ENCODE measurements at places on chromosomes 11 and 22.

- no peak for DNase-seq
These were observed 1.1 kb upstream of the MUC6 start for GRCh38 chr11:1037506-1038055.

DNA sequence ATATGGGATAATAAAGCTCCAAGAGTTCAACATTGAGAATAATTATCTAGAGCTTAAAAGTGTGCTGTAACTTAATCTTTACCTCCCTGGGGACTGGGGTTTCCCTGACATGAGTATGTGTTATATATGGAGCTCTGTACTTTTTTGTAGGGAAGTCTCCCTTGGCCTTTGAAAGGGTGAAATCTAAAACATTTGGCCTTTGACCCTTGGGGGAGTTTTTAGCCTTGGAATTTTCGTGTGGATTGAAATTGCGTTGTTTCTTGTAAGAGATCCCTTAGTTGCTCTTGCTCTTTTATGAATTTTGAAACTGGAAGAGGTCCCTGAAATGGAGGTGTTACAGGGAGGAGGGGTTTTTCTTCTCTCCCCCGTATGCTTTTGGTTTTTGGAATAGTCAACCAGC lies 450.0 kb downstream of the NELL1 start:
- DNase-seq, result no peak

GRCh38 chr11:119361056-119361787 lies 14.7 kb upstream of the MFRP start:
- no peak for DNase-seq

- no peak for DNase-seq
These were observed 4.0 kb downstream of the CCDC88B start for GRCh38 chr11:64343767-64344559.

GRCh38 chr11:47467357-47467756 lies 18.4 kb upstream of the RAPSN start:
- no peak for DNase-seq

- no peak for DNase-seq
These were observed 252.1 kb downstream of the SBF2 start for GRCh38 chr11:10041748-10042446.

- no peak for DNase-seq
These were observed 21.8 kb upstream of the UPK3A start for GRCh38 chr22:45262931-45263462.

GRCh38 chr11:102399189-102399588 lies 52.2 kb downstream of the BIRC2 start:
- no peak for DNase-seq

- DNase-seq, result no peak
These were observed 55.7 kb upstream of the SHANK2 start for GRCh38 chr11:71307811-71308645.

DNA sequence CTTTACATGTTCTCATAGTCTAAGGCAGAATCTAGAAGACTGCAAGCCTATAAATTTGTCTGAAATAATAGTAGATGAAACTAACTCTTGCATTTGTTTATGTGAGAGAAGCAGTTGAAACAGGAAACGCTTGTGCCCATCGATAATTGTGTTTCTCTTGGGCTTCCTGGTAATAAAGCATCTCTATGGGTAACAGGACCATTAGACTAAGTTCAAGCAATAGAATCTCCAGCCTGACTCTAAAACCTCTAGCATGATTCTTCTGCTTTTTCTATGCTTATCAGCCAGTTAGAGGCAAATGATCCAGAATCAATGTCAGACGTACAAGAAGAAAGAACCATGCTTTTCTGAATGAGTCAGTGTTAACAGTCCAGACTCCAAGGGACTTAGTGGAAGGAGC lies 1734.4 kb downstream of the LRRC4C start:
- DNase-seq, result no peak

DNA sequence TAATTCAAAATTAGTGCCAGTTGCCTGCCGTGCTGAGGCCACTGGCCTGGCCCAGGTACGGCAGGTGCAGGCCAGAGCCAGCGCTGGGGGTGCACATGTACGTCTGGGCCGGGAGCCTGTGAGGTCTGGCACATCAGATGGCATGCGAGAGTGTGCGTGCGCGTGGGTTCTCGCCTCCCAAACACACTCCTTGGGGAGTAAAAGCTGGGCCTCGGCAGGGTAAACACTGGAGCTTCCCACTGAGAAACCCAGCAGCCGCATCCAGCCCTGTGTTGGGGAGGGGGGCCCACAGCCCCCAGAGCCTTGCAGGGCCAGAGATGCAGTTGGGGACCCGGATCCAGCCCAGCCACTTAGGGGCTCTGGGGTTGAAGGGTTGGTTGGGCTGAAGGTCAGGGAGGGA lies 37.8 kb downstream of the FLRT1 start:
- DNase-seq, result no peak

DNA sequence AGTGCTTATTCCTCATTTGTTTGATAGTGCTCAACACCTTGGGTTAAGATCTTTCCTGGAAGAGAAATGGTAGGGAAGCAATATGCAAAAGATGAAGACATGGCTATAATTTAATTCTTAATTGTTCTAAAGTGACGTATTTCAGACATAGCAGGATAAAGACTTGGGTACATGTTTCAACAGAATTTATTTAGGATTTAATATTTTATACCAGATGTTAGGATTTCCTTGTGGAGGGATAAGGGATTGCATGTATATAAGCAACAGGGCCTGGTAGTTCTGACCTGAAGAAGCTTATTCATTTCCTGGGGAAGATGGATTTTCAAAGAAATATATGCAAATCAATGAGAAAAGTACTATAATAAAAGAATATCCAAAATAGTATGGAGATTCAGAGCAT lies 163.8 kb downstream of the FAT3 start:
- DNase-seq, result no peak

GRCh38 chr11:134836561-134836960 lies 424.5 kb upstream of the B3GAT1 start:
- DNase-seq, result no peak

GRCh38 chr11:70713988-70714665 lies 315.8 kb downstream of the CTTN start:
- DNase-seq, result no peak

DNA sequence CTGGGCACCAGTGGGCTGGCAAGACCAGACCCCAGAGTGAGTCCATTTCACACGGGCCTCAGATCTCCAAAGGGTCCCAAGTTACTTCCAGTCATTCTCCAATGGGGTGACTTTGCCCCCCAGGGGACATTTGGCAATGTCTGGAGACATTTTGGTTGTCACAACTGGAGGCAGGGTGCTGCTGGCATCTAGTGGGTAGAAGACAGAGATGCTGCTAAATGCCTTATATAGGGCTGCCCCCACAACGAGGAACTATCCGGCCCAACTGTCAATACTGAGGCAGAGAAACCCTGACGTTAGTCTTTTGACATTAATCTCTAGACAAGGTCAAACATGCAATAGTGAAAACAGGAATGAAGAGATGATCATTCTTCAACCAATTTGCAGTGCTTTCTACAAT lies 6.4 kb downstream of the RTN4RL2 start:
- no peak for DNase-seq

DNA sequence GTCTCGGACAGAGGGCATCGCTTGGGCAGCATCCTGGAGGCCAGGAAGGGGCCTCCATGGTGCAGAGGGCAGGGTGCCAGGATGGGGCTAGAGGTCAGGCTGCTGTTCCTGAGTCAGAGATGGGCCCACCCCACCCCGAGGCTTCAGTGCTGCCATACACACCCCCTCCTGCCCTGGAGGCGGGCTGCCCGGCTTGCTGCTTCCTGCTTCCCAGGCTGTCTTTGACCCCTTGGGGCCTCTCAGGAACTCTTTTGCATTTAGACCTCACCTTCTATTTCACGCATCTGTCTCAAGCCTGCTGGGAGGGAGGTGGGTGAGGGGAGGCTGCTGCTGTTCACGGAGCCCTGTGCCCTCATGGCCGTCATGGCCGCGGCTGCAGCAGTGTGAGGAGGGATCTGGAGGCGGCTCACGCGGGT lies 6.6 kb upstream of the GRAMD4 start:
- peak; percentile 56 for DNase-seq

DNA sequence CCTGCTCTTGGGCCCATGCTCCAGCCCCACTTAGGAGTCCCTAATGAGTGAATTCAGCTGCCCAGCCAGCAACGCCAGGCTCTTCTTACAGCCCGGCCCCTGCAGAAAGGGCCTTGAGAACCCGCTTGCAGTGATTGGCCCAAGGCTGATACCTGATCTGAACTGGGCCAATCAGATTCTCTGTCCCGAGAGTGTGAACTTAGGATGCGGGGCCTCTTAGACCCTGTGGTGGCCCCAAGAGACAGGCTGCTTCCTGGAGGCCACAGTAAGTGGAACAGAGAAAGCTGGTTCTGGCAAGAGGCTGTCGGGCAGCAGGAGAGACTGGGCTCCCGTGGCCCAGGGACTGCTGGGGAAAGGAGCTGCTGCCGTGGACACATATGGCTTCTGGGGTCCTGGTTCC lies 11.5 kb downstream of the VSTM5 start:
- no peak for DNase-seq

DNA sequence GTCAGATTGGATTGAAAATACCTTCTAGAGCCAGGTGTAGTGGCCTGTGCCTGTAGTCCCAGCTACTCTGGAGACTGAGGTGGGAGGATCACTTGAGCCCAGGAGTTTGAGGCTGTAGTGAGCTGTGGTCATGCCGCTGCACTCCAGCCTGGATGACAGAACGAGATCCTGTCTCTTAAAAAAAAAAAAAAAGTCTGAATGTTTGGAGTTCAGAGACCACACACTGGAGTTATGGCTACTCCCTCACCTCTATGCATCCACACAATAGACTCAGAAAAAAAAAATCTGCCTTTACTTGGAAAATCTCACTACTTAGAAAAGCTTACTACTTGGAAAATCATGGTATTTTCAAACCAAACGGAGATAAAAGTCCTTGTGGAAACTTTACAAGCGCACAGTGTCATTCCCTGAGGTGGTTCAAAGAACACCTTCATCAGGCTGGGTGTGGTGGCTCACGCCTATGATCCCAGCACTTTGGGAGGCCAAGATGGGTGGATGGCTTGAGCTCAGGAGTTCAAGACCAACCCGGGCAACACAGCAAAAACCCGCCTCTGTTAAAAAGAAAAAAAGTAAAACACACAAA lies 63.9 kb upstream of the PICALM start:
- DNase-seq, result no peak

GRCh38 chr11:102926961-102927623 lies 28.4 kb downstream of the MMP13 start:
- no peak for DNase-seq

DNA sequence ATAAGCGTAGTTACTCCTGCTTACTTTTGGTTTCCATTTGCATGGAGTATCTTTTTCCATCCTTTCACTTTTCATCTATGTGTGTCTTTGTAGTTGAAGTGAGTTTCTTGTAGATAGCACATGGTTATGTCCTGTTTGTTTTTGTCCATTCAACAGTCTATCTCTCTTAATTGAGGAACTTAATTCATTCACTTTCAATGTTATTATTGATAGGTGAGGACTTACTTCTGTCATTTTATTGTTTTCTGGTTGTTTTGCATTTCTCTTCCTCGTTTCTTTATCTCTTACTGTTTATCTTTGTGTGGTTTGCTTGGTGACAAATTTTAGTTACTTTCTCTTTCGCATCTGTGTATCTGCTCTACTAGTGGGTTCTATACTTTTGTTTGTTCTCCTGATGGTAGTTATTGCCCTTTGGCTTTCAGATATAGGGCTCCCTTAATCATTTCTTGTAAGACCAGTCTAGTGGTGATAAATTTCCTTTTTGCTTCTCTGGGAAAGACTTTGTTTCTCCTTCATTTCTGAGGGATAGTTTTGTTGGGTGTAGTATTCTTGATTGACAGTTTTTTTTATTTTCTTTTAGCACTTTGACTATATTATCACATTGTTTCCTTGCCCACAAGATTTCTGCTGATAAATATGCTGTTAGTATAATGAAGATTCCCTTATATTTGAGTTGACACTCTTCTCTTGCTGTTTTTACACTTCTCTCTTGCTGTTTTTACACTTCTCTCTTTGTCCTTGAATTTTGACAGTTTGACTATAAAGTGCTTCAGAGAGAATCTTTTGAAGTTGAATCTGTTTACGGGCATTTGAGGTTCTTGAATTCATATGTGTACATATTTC lies 9.0 kb upstream of the RAG1 start:
- DNase-seq, result peak; percentile 6

GRCh38 chr11:125902277-125902926 lies 604 bp downstream of the PUS3 start:
- DNase-seq, result no peak

DNA sequence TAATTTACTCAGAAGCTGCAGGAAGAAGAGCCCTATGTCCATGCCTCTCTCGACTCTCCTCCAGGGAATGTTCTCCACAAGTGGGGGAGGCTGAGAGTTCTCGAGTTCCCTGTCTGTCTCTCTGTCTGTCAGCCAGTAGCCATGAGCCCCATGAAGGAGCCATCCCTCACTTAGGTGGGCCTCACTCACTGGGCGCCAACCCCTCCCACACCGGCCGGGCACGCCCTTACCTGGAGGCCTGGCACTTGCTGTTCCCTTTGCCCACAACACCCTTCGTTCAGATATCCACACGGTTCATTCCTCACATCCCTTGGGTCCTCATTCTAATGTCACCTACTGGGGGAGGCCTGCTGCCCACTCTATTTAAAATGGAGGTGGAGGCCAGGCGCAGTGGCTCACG lies 14.2 kb upstream of the IL10RA start:
- DNase-seq, result no peak

DNA sequence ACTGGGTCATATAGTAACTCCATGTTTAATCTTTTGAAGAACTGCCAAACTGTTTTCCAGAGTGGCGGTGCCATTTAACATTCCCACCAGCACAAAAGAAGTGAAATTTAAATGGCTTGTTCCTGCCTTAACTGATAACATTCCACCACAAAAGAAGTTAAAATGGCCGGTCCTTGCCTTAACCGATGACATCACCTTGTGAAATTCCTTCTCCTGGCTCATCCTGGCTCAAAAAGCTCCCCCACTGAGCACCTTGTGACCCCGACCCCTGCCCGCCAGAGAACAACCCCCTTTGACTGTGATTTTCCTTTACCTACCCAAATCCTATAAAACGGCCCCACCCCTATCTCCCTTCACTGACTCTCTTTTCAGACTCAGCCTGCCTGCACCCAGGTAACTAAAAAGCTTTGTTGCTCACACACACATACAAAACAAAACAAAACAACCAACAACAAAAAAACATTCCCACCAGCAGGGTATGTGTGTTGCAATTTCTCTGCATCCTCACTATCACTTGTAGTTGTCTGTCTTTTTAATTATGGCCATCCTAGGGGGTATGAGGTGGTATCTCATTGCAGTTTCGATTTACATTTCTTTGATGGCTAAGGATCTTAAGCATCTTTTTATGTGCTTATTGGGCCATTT lies 109.0 kb downstream of the FAR1 start:
- no peak for DNase-seq

- DNase-seq, result no peak
These were observed 29.3 kb upstream of the MMP7 start for GRCh38 chr11:102559839-102560238.

GRCh38 chr11:34899633-34900016 lies 16.6 kb downstream of the APIP start:
- DNase-seq, result no peak

- no peak for DNase-seq
These were observed 19.5 kb upstream of the CCDC83 start for GRCh38 chr11:85835729-85836128.

GRCh38 chr22:39251762-39252460 lies 7.1 kb upstream of the PDGFB start:
- no peak for DNase-seq

GRCh38 chr11:32090545-32091370 lies at the start of gene RCN1:
TSS of gene RCN1 (plus strand) at chr11:32091074. CDS start at chr11:32091197, 123 bp downstream.
- DNase-seq, result peak; percentile 59

- DNase-seq, result no peak
These were observed 61.6 kb downstream of the SIK2 start for GRCh38 chr11:111663820-111664219.
